ENCODE measurements at places on chromosomes 2 and 18. TPM values are rescaled to one million over a fixed set of nuclear protein-coding genes. Genes with fewer than 3 reads are reported as not detected.

CCDC74B gene
- total RNA-seq: 9.8 TPM

KRTCAP3 gene
- not detected for total RNA-seq

CPS1 gene
- total RNA-seq: 21.2 TPM

MLPH gene
- 110 TPM for total RNA-seq

RAB10 gene
- total RNA-seq: 159 TPM

TMBIM1 gene
- 215 TPM for total RNA-seq

NEU2 gene
- not detected for total RNA-seq

NLRC4 gene
- not detected for total RNA-seq

TMEM17 gene
- total RNA-seq: 2.0 TPM

RUFY4 gene
- not detected for total RNA-seq

ANKRD62 gene
- total RNA-seq: not detected

RGPD4 gene
- total RNA-seq: not detected

SULT1C4 gene
- not detected for total RNA-seq

IL36G gene
- total RNA-seq: not detected

TEX44 gene
- total RNA-seq: not detected

SAG gene
- total RNA-seq: not detected

GKN1 gene
- total RNA-seq: not detected

CAVIN2 gene
- 1.2 TPM for total RNA-seq

UGT1A4 gene
- not detected for total RNA-seq

IL18R1 gene
- 0.33 TPM for total RNA-seq

GPR45 gene
- total RNA-seq: not detected

SKA1 gene
- 9.9 TPM for total RNA-seq

C1QL2 gene
- not detected for total RNA-seq

TEKT4 gene
- not detected for total RNA-seq

UGT1A6 gene
- not detected for total RNA-seq

GRB14 gene
- total RNA-seq: 0.89 TPM

RPL31 gene
- total RNA-seq: 802 TPM

SLC35G4 gene
- total RNA-seq: not detected

TACR1 gene
- total RNA-seq: 0.22 TPM

G6PC2 gene
- total RNA-seq: not detected

DAW1 gene
- not detected for total RNA-seq

MAP4K4 gene
- total RNA-seq: 214 TPM

DNAJC5G gene
- not detected for total RNA-seq

CRYGD gene
- total RNA-seq: not detected

INHBB gene
- not detected for total RNA-seq

NMUR1 gene
- not detected for total RNA-seq

COLEC12 gene
- 13.2 TPM for total RNA-seq

SPP2 gene
- not detected for total RNA-seq
